ENCODE measurements at places on chromosomes 2 and 18.
A peak's percentile ranks its signal among the peaks of the same experiment; 100 is the strongest.

- no peak for DNase-seq
Observed at GRCh38 chr2:192687015-192687414, 492.3 kb upstream of the TMEFF2 start.

- DNase-seq: no peak
Observed at GRCh38 chr18:8439055-8439454, 170.2 kb upstream of the RAB12 start.

GRCh38 chr2:206217743-206218142 lies 56.7 kb upstream of the ZDBF2 start:
- no peak for DNase-seq

- no peak for DNase-seq
Observed at GRCh38 chr2:158903711-158904405, 64.6 kb upstream of the TANC1 start.

DNA sequence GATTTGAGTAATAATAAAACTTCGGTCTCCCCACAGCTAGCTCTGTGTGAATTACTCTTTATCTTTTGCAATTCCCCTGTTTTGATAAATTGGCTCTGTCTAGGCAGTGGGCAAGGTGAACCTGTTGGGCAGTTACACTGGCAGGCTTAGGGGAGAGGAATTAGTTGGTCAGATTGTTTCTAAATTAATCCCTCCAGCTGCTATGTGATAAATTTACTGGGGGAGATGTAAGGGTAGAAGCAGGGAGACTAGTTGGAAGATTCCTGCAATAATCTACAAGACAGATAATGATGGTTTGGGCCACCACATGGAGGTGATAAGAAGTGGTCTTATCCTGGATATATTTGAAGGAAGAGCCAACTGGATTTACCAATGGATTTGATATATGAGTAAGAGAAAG lies 118.5 kb upstream of the TACR1 start:
- no peak for DNase-seq

DNA sequence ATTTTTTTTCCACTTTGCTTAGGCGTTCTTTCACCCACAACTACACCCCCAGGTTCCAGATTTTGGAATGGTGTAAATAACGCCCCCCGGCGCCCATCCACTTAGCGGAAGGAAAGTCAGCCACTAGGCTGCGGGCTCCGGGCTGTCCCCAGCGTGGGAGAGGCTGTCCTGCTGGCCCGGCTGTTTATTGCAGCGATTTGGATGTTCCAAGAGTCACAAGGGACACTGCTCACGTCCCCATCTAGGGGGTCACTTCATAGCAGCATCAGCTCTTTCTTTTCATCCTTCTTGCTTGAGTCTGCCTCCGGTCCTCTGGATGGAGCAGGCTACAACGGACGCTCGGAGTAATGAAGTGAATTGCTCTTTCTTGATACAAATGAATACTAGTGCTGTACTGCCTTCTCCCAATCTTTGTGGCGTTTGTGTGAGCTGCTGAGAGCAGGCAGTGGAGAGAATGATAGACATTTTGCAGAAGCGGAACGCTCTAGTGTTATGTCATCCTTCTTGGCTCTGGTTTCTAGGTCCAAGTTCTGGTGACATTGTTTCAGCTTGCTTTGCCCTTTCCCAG lies 50.7 kb upstream of the PAIP2B start:
- DNase-seq: peak; percentile 20

DNA sequence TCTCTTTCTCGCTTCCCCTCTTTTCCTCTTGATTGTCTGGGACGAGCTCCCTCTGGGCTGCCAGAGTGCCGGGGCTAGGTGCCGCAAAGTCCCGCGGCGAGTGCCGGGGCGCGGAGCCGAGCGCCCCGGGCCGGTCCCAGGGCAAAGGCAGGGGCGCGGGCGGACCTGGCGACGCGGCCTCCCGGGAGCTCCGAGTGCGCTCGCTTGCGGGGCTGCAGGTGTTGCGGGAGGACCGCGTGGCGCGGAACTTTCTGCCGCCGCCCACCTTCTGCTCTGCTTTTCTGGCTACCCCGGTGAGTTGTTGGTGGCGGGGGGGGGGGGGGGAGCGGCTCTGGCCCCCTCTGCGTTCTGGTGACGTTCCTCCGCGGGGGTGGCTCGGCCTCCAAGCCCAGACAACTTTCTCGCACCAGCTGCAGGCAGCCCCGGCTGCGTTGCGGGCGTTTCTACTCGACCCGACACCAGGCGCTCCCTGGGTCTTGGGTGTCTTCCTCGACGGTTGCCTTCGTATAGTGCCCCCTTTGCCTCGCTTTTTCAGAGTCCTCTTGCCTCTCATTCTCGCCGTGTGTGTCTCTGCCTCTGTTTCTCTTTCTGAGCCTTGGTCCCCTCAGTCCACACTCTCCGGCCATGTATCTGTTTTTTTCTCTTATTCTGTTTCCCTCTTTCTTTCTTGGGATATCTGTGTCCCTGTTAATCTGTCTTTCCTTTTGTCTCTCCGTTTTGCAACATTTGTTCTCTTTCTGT lies 759 bp downstream of the GALNT13 start:
- no peak for DNase-seq

GRCh38 chr2:144310889-144311608 lies 208.9 kb downstream of the ZEB2 start:
- peak; percentile 44 for DNase-seq

GRCh38 chr18:45845410-45845809 lies 19.9 kb downstream of the SIGLEC15 start:
- no peak for DNase-seq

DNA sequence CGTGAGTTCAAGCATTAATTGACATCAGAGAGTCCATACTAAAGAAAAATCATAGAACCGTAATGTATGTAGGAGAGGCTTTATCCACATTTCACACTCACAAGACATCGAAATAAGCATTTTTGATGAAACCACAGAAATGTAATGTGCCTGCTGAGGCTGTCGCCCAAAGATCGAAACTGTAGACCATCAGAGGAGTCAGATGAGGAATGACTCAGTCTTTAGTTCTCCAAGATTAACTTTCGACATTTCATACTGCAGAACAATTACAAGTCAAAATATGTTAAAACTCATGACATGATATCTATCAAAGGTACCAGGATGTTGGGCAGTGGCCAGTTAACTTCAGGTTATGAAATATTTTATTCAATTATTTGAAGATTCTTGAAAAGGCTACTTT lies 79.6 kb downstream of the RAB31 start:
- no peak for DNase-seq

- DNase-seq: no peak
Observed at GRCh38 chr2:38433607-38433975, 56.5 kb upstream of the ATL2 start.

GRCh38 chr2:195388028-195388427 lies 269.0 kb upstream of the SLC39A10 start:
- DNase-seq: no peak

Measured in activated CD4-positive, alpha-beta T cell treated with anti-CD3 and anti-CD28 coated beads, Interleukin-2, Interleukin-6, amounts not matched to agents 100 ng/mL and 50 ng/mL, durations not matched to agents 16 hours and 8 hours (primary cell).